ENCODE measurements at places on chromosomes 2 and 18.
A peak's percentile ranks its signal among the peaks of the same experiment; 100 is the strongest.

- DNase-seq: no peak
Observed at GRCh38 chr2:75518638-75519465, 41.9 kb downstream of the EVA1A start.

GRCh38 chr2:237408335-237409000 lies 5.5 kb downstream of the COL6A3 start:
- no peak for DNase-seq

DNA sequence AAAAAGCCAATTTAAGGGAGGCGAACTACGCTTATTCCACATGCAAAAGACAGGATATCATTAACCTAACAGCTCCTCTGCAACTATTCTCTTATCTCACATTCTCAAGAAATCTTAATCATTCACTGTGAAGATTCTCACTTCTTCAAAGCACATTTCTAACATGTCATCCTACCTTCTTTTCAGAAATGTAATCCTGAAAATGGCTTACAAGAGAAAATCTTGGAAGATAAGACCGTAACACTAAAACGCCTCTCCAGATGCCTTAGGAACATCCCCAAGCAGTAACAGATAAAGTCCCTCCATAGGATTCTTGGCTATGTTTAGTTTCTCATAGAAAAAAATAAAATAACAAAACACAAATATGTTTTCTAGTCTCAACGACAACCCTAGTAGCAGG lies 373.9 kb upstream of the CNTNAP5 start:
- no peak for DNase-seq

GRCh38 chr2:110991911-110992310 lies 128.8 kb upstream of the BCL2L11 start:
- DNase-seq: no peak

- no peak for DNase-seq
Observed at GRCh38 chr2:103464831-103465230, 703.0 kb downstream of the TMEM182 start.

DNA sequence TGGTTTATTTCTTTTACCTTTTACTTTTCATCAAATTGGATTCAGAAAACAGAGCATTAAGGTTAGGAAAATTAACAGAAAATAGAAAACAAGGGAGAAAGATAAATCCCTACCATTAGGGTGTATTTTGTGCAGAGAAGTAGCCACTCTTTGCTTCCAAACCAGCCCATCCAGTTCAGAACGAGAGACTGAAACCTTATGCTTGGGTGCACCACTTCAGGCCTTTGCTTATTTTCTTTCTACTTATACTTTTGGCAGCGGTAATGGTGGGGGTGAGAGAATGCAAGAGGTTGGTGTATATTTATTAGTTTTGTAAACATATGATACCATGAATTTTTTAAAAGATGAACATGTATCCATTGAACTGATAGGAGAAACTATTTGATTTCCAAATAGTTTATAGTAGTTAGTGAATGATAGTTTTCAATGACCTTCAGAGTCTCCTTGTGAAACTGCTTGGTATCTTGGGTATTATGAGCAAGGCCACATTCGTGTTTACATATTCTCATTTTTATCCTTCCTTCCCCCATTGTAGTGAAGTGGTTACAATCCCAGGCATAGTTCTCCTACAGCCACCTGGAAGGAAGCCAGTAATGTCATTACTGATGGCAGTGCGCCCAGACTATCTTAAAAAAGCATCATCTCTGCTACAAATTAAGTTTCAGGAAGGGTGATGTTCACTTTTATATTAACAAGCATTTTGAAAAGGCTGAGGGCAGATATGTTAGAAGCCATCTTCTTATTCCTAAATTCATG lies 60.8 kb downstream of the MFSD6 start:
- peak; percentile 96 for DNase-seq

GRCh38 chr2:10549195-10549594 lies 101.1 kb upstream of the ODC1 start:
- no peak for DNase-seq

DNA sequence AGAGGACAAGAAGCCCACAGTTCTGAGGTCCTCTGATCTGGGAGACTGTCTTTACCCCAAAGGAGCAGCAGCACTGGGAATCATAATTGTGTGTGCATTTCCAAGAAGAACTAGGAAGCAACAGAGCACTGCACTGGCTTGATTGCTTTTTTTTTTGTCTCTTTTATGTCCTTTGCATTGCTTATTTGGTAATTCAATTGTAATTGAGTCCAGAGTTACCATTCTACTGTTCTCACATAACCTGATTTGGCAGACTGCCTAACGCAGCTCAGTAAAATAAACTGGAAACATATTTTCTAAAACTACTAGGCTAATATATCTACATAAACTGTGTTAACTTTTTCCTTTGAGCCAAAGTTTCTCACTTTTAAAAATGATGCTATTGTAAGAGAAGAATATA lies 190.3 kb upstream of the SLC8A1 start:
- no peak for DNase-seq

GRCh38 chr2:216687111-216687510 lies 8.2 kb downstream of the IGFBP5 start:
- no peak for DNase-seq

DNA sequence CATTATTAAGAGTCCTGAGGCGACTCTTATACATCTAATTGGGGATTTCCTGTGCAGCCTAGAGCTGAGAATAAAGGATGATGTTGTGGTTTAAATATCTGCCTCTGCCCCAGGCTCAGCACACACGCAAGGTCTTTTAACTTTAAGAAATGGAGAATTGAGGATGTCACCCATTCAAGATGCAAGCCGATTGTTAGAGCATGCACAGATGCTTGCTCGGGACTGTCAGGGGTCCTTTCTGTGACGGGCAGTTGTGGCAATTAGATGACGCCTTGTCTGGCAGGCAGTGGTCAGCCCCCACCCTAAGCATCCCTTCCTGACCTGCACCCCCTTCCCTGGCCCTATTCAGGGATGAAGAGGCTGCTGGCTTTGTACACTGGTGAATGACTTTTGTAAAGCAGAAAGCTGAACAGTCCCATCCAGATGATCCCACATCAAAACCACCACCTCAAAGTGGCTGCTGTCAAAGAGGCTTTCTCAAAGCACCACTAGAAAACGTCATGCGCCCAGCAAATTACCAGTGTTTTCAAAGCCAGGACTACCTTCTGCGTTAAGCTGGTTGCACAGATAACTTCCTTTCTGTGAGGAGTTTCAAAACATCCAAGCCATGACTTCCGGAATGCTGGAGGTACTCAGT lies 23.7 kb downstream of the FAM178B start:
- no peak for DNase-seq

DNA sequence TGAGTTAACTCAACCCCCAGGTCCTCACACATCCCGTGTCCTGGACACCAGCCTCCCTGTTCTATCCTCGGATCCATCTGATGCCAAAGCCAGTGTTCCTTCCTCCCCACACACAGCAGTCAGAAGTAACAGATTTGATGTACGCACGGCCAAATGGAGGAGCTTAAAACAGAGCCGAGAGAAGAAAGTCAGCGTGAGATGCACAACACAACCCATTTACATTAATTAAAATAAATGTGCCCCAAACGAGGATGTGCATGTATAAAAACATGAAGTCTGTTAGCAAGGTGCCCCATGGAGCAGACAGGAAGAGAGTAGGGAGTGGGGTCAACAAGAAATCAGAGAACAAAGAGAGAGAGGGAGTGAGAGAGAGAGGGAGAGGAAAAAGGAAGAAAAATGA lies 191.2 kb downstream of the HAUS1 start:
- DNase-seq: no peak

GRCh38 chr2:207768866-207769596 lies 675 bp downstream of the FZD5 start:
- no peak for DNase-seq

GRCh38 chr2:220665108-220665471 lies 907.0 kb downstream of the EPHA4 start:
- peak; percentile 83 for DNase-seq

DNA sequence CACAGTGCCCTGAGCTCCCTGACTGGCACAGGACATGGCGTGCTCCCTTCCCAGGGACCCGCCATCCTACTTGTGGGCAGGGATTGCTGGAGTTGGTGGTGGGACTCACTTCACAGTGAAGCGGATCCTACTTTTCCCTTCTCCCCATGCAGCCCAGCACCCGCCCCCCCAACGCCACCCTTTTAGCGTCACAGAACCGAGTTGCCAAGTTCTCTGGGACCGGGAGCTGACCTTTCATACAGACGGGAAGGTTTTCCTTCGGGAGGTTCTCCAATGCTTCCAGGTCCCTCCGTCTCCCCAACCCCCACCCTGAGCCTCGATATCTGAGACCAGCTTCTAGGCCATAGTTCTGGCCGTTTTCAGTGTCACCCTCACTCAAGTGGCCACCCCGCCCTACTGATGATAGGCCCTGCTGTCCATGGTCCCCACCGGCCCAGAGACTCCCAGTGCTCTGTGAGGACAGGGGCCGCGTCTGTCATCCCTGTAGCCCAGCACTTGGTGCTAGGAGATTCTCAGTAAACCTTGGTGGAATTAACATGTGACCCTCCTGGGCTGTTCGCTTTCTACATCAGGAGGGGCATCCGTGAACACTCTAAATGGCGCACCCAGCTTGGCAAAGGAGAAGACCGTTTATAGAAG lies 1.6 kb upstream of the DNMT3A start:
- DNase-seq: no peak

GRCh38 chr2:64328756-64329155 lies 125.2 kb upstream of the LGALSL start:
- no peak for DNase-seq

- no peak for DNase-seq
Observed at GRCh38 chr2:207412787-207413310, 116.9 kb upstream of the CREB1 start.

DNA sequence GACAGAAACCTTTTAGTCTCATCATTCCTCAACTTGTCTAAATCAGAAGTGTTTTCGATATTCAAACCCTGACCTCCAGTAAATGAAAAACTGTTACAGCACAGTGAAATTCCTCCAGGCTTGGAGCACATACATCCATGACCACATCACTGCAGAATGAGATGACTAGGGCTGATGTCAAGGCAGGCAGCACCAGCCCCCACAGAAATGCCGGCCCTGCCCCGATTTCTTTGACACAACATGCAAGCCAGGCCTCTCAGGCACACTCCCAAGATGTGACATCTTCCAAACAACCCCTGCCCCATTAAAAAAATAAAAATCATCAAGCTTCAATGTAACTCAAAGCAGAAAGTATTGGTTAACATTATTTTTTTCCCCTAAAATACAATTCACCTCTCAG lies 103.3 kb downstream of the CTAGE1 start:
- DNase-seq: no peak

DNA sequence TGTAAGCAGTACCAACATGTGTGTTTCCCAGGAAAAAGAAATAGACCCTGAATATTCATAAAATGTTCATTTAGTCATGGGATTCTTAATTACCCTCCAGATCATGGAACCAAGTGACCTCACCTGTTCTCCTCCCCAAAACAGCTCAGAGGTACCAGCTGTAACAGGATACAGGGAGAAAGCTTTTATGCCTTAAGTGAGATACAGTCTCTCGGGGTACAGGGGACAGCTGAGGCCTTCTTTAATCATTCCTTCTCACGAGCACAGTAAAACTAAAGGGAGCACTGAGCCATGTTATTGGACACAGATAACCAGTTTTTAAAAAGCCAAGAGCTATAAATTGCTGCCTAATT lies 16.6 kb downstream of the EPHA4 start:
- no peak for DNase-seq

DNA sequence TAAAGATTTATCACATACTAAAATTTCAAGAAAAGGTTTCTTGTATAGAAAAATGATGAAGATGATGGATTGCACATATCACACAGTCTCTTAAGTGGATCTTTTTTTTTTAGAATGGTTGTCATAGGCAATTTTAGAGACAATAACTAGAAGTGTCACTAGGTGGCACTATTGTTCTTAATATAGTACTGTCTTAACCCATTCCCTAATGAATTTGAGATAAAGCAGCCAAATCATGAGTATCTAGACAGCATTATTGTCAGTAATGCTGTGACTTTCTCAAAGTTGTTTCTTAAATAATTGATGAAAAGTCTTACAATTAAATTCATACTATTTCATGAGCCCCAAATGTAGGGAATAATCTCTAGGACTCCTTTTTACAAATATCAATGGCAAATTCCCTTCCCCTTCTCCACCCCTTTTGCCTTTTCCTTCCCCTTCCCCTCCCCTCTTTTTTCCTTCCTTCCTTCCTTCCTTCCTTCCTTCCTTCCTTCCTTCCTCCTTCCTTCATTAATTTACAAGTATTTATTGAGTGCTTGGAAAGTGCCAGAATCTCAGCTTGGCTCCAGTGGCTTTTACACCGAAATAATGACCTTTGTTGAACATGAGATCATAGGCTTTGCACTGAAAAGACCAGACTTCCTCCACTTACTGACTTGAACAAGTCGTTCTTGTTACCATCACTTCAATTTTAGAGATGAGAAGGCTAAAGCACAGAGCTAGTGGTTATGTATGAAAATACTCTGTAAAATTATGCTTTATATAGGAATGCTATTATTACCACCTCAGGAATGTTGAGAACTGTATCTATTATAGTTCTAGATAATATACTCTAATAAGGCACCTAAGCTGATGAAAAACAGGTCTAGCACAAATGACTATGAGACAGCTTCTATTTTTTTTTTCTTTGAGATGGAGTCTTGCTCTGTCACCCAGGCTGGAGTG lies 19.8 kb downstream of the MYL12B start:
- peak; percentile 71 for DNase-seq

- no peak for DNase-seq
Observed at GRCh38 chr2:45214550-45214949, 205.3 kb upstream of the SIX2 start.

GRCh38 chr2:83991992-83992391 lies 467.1 kb downstream of the SUCLG1 start:
- no peak for DNase-seq

- no peak for DNase-seq
Observed at GRCh38 chr2:8671802-8672201, 10.1 kb upstream of the ID2 start.

- DNase-seq: no peak
Observed at GRCh38 chr18:21841570-21841969, 101.0 kb downstream of the MIB1 start.

GRCh38 chr18:71707985-71708500 lies 836.1 kb downstream of the CBLN2 start:
- DNase-seq: no peak

DNA sequence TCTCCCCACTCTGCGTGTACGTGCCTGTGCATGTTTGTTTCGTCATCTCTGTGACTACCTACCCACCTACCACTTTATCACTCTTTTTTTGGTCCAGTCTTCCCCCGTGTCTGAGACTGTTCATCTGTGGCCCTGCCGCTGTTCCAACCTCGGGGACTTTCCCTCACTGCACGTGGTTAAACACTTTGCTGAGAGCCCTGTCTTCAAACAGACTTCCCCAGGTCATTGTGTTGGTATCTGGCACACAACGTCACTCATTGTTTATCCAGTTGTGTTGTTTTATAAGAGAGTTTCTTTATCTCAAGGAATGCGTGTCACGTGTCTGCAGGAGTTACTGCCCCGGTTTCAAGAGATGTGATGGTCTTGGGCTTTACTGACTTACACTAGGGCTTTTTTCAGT lies 262.0 kb upstream of the RASGRP3 start:
- no peak for DNase-seq

All from COR-L47 (cell line).